ENCODE measurements at places on chromosomes 5 and 9.

- no peak for DNase-seq
Observed at GRCh38 chr9:88536951-88537760, 2.2 kb downstream of the NXNL2 start.

- no peak for DNase-seq
Observed at GRCh38 chr9:84834426-84834825, 164.9 kb downstream of the NTRK2 start.

- DNase-seq = no peak
Observed at GRCh38 chr5:135225856-135226560, 173.0 kb downstream of the MACROH2A1 start.

- no peak for DNase-seq
Observed at GRCh38 chr9:129224618-129225489, 46.8 kb upstream of the IER5L start.

- no peak for DNase-seq
Observed at GRCh38 chr9:88927510-88927909, 63.8 kb upstream of the S1PR3 start.

GRCh38 chr5:72355706-72356299 is 35.6 kb downstream of the PTCD2 start:
- DNase-seq = no peak

- no peak for DNase-seq
Observed at GRCh38 chr5:43335681-43336080, 22.5 kb upstream of the HMGCS1 start.

GRCh38 chr5:123125962-123126732 is 37.1 kb downstream of the PRDM6 start:
- no peak for DNase-seq

GRCh38 chr9:21172156-21172555 is 5.7 kb upstream of the IFNA21 start:
- DNase-seq = no peak

DNA sequence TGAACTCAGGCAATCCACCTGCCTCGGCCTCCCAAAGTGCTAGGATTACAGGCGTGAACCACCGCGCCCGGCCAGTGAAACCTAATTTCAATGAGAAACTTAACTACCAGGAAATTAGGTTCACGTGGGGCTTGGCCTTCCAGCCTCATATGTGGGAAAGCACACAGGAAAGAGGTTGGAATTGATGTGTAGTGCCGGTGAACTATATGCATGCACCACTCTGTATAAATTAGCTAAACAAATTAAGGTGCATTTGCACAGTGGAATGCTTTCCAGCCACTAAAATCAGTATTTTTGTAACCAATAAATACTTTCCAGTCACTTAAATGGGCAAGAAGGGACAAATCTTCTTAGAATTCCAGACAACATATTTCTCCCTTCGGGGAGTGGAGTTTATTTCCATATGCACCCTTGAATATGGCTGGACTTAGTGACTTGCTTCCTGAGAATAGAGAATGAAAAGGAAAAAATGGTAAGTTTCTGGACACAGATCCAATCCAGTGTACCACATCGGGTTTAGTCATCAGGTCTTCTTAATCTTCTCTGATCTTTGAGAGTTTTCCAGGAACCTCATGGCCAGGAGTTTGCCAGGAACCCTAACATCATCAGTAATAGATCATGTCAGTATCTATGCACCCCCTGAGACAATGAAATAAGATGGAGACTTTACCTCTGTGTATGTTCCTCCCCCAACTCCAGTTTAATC is 24.9 kb downstream of the ATOX1 start:
- DNase-seq = no peak

DNA sequence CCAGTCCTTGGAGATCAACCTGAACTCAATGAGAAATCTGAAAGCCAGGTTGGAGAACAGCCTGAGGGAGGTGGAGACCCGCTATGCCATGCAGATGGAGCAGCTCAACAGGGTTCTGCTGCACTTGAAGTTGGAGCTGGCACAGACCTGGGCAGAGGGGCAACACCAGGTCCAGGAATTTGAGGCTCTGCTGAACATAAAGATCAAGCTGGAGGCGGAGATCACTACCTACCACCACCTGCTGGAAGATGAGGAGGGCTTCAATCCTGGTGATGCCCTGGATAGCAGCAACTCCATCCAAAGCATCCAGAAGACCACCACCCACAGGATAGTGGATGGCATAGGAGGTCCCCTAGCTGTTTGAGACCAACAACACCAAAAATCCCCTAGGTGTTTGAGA is 30.5 kb upstream of the SPZ1 start:
- DNase-seq = no peak

DNA sequence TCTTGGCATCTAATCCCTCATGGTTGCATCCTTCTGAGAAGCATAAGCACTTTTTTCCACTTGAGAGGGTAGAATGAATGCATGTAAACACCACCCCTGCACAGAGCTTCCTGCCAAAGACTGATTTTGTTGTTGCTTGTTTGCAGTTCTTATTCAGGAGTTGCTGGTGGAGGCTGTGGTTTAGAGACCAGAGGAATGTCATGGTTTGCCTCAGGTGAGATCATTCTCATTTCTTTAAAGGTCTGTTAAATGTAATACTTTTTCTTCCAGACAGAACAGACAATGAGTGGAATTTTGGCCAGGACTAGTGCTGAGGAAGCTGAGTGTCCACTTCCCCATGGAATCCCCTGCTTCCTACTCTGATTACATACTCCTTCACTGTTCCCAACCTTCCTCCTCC is 3.2 kb upstream of the TNC start:
- no peak for DNase-seq

DNA sequence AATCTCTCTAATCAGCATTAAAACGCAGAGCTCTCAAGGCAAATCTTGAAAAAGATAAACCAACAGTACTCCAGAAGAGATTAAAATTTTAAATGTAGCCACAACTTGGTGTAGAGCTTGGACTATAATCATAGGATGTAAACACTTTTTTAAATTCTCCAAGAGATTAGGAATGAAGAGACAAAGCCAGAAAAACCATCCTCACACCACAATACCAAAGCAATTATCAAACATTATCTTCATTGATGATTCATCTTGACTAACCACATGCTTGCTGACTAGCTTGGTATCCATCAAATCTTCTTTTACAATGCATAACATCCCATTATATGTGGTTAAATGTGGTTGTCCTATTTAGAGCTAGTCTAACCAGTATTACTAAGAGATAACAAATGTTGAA is 815.1 kb downstream of the TLE1 start:
- DNase-seq = no peak

GRCh38 chr5:127031147-127031862 is 947 bp upstream of the MARCHF3 start:
- peak; percentile 16 for DNase-seq

GRCh38 chr5:33891788-33892619 is at the start of gene ADAMTS12:
Gene ADAMTS12 (minus strand): TSS chr5:33891990. CDS start chr5:33891856, 134 bp downstream.
- DNase-seq = no peak

GRCh38 chr5:111738118-111738517 is 18.9 kb downstream of the NREP start:
- DNase-seq = no peak

DNA sequence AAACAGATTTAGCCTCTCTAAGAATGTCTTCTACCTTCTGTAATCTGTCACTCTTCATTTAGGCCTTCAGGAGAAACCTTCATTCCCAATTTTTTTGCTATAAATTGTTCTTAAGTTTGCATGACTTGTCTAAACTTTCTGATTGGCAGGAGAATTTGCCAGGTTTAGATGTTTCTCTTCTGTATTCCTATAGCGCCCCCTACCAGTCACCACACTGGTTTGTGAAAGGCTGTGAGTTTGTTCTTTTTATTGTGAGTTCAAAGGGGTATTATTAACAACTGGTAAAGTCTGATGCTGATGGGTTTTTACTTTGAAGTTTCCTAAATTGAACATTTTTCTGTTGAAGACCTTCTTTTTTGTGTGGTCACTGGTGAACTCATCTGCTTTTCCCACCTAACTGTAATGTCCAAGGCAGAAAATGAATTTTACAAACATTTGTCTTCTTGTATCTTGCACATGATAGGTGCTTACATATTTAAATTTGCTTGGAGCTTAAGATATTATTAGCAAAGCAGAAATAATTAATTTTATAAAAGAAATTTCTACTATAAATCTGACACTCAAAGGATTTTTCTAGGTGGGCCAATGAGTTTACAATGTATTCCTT is 18.4 kb upstream of the F2RL2 start:
- peak; percentile 64 for DNase-seq

DNA sequence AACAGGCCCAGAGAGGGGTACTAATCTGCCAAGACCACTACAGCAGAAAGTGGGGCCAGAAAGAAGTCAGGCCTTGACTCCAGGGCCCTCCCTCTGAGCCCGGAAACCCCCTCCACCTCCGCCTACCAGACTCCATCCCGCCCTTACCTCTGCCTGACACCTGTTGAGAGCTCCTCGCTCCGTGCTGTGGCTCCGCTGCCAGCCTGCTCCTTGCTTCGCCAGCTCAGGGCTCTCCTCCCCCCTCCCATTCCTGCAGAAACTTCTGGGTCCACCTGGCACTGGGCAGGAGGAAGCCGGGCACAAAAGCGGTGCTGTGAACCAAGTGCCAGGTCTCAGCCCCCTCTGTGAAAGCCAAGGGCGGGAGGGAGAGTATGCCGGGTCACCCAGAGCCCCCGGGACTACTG is 6.4 kb upstream of the ST6GALNAC6 start:
- DNase-seq = peak; percentile 66

DNA sequence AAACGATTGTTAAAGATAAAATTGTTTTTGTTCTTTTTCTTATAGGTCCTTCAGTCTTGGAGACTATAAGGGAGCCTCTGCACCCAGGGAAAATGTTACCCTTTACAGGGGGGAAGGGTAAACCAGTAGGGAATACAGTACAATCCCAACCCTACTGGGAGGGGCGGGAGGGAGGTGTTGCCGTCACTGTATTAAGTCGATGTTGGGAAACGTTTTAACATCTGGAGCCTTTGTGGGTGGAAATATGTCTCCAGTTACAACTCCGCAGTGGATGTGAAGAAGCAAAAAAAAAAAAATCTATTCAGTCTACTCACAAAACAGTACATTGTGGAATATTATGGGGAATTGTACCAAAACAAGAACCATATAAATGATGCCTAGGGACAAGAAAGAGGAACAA is 47.2 kb upstream of the FCHO2 start:
- no peak for DNase-seq

- no peak for DNase-seq
Observed at GRCh38 chr9:4932681-4933080, 52.4 kb upstream of the JAK2 start.

GRCh38 chr5:86030753-86031152 is 587.0 kb upstream of the COX7C start:
- no peak for DNase-seq

DNA sequence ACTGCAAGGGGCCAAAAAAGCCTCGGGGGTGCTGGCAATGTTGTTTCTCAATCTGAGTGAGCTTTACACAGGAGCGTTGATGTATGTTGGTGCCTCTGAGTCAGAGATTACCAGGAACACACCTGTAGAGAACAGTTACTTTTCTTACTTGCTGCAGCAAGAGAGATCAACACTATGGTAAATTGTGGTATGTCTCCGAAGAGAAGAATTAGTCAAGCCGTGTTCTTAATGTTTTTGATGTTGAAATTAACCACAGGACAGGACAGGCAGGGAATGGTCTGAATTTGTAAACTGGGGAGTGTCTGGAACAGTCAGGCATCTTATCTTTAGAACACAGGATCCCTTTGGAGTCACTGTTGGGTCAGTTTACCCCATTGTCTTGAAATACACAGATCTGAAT is 285.7 kb downstream of the DNAH5 start:
- DNase-seq = no peak
